Femur (tissue), 1 donor: ENCODE measurements at places on chromosomes 16 and 17.

DNA sequence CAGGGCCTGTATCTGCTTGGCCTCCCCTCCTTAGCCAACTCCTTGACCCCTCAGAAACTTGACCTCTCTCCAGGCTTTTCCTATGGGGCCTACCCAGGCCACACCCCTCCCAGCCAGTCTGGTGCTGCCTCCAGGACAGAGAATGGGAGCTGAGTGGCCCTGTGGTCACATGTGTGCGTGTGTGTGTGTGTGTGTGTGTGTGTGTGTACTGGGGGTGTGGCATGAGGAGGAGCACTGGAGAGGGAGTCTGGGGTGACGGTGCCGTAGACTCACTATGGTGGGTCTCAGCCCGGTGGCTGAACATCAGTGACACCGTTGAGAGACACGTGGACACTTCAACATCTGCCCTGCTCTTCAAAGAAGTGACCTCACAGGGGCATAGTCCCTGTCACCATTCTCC is 180.4 kb downstream of the ENGASE start:
- DNase-seq, result no peak

- no peak for DNase-seq
Observed at GRCh38 chr17:32264823-32265191, 825 bp upstream of the RHBDL3 start.

DNA sequence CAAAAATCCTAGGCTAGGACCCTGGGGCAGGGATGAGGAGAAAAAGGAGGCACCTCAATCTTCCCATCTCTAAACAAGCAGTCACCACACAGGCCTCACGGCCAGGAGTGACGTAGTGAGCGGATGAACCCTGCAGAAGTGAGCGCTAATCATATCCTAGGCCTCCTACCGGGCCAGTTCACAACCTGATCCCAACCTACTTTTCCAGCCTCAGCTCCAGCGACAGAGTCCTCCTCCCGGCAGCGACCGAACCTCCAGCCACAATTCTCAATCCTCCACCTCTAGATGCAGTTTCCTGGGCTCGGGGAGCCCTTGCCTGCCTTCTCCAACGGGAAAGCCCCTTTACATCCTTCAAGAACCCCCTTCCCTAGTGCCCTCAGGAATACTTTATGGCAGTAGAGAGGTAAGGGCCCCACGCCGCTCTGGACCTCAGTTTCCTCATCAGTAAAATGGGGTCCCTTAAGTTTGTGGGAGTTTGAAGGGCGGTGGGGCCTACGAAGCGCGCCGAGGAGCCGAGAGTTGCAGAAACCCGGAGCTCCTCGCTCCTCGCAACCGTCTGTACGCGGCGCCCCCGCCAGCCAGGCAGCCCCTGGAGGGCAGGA is 1.4 kb downstream of the ZNF668 start:
- peak; percentile 37 for DNase-seq

DNA sequence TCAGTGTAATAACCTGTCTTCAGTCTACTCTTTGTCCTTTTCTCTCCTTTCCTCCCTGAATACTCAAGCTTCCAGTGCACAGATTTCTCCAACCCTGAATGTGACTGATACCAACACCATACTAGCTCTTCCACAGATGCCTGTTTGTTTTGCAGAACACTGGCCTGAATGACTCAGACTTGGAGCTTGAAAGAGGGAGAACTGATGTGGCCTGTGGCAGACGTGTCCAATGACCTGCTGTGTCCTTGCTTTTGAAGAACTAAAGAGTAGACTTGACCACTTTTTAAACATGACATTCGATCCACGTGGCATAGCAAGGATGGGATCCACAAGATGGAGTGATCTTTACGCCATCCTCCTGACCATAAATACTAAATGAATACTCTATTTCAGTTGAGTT is 361.0 kb downstream of the WWOX start:
- DNase-seq, result no peak

DNA sequence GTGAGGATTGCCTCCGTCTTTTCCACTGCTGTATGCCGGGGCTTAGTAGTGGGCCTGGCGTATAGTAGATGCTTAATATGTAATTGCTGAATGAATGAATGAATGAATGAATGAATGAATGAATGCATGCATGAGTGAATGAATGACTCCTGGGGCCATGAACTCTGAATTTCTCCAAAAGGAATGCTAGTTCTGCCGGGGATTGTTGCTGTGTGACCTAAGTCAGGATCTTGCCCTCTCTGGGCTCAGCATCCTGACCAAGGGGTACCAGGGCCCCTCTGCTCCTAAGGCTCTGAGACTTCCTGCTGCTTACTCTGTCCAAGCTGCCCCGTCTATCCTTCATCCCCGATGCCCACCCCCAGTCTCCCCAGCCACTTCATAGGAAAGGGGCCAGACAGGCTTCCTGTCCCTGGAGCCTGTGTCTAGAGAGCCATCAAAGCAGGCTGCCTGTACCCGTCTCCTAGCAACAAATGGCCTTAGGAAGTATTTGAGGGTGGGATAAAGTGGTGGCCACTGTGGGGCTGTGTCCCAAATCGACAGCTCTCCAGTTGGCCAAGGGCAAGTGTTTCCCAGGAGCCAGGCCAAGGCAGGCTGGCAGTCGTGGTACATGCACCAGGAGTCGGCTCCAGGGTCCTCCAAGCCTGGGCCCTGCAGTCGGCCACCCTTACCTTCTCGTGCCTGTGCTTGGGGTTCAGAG is 11.6 kb upstream of the MPRIP start:
- DNase-seq, result peak; percentile 25

- DNase-seq, result no peak
Observed at GRCh38 chr16:52657924-52658323, 111.0 kb upstream of the TOX3 start.

DNA sequence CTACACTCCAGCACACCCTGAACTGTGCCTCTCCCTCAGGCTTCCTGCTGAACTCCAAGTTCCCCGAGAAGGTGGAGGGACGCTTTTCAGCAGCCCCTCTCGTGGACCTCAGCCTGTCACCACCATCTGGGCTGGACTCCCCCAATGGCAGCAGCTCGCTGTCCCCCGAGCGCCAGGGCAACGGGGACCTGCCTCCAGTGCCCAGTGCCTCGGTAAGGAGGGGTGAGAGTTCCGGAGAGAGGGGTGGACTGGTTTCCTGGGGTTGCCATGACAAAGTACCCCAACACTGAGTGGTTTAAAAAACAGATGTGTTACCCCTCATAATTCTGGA is 17.4 kb downstream of the GLIS2 start:
- DNase-seq, result no peak

DNA sequence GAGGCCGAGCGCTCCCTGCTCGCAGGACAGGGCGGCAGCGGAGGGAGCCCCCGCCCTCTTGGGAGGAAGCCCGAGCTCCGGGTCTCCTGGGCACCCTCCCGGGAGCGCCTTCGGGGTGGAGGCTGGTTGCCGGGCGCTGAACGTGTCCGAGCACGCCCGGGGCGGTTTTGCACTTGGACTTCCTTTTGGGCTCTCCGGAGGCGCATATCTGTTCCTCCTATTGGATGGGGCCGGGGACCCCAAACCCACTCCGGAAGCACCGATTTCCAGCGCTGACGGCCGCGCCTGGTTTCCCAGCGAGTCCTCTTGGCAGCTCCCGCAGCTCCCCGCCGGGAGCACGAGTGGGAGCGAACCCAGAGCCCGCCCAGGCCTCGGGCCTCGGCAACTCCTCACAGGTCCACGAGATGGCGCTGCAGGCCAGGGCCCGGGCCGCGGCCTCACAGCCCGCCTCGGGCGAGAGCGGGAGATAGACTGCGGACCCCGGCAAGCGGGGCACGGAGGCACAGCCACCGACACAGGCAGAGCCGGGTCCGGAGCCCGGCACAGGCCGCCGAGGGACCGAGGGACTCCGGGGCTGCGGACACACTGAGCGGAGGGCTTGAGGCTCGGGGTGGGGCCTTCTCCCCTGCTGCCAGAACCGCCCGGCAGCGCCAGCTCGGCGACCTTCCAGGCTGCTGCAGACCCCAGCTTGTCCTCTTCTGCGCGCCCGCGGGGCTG is 12.7 kb downstream of the TBX2 start:
- DNase-seq, result peak; percentile 93

- no peak for DNase-seq
Observed at GRCh38 chr16:72766506-72766905, 281.4 kb downstream of the ZFHX3 start.
